Activated naive CD8-positive, alpha-beta T cell treated with anti-CD3 and anti-CD28 coated beads, Interleukin-2, amount 10 ng/mL, durations not matched to agents 7 days and 5 days (primary cell): ENCODE measurements at places on chromosomes 13 and 19. TPM values are rescaled to one million over a fixed set of nuclear protein-coding genes. Genes with fewer than 3 reads are reported as not detected.

DNA sequence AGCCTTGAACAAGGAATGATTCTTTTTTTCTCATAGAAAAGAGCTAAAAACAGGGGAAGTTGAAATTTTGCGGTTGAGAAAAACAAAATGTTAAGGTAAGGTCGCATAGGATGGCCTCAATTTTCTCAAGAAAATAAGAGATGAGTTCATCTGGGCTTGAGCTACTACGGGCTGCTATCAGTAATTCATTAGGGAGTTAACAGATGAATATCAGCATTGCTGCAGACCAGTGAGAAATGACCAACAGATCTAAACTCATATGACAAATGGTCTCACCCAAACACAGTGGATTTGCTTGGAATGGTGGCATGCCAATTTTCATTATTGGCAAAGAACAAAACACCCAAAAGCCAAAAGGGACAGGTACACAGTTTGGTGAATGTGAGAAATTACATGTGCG, 56.6 kb downstream of the GPC6 start:
- DNase-seq: no peak

Gene GPALPP1
- total RNA-seq: 34.0 TPM

- DNase-seq: no peak
Observed at GRCh38 chr19:44627631-44628030, 14.3 kb downstream of the IGSF23 start.

DNA sequence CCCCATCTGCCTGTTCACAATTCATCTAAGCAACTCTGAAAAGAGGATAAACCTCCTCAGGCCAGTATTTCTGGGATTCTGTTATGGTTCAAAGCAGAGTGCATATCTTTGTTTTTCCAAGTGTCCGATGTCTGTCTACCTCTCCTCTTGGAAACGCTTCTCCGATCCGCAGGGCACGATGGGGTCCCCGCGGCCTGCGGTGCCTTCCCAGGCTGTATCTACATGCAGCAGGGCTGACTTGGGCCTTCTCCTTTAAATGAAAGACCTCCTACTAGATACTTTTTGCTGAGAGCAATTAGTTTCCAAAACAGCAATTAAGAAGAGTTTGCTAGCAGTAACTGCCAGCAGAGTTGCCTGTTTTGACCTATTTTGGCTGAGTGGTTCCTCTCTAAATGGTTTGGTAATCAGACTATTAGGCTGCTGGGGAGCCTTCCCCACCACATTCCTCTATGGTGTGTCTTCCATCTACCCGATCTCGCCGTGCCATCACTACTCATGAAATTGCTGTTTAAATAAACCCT, 23.5 kb downstream of the COL4A2 start:
- no peak for DNase-seq
